ENCODE measurements at places on chromosomes 6 and 20.

- DNase-seq = peak; percentile 55
Observed at GRCh38 chr20:22312744-22313346, 271.5 kb downstream of the FOXA2 start.

DNA sequence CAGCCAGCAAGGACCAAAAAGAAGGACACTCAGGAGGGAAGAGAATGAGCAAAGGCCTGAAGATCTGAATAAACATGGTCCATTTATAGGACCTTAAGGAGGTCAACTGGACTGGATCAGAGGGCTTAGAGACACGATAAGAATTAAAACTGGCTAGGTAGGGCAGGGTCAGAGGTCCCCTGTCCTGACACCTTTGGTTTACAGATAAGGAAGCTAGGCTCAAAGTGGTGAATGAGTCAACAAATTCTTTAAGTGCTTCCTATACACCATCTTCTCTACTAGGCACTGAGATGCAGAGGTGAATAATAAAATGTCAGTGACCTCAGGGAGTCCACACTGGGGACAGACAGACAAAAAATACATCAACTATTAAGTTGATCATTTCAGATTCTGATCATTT, 70.3 kb downstream of the HIVEP2 start:
- DNase-seq = no peak

- no peak for DNase-seq
Observed at GRCh38 chr20:59221707-59222252, 58.2 kb downstream of the ZNF831 start.

- no peak for DNase-seq
Observed at GRCh38 chr6:105210932-105211531, 31.2 kb upstream of the POPDC3 start.

DNA sequence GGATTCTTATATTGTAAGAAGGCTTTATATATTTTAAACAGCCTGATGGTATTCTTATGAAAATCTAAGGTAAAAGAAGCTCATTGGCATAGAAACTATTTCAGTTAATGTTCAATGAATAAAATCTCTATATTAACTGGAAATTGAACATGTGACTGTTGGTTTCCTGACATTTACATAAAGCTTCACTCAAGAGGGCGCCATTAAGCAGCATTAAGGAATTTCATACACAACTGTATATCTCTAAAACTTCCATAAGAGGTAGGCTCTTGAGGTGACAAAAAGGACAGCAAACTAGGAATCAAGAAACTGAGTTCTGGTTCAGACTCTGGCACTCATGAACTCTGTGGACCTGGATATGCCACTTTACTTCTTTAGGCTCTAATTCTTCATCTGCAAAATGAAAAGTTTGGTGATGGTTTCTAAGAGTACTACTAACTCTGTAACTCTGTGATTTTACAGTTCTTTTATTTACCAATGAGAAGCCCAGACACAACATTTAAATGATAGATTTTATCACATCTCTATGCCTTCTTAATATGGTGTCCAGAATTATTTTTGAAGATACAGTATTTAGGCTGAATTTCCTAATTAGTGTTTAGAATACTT, 147.5 kb downstream of the FLRT3 start:
- DNase-seq = no peak

DNA sequence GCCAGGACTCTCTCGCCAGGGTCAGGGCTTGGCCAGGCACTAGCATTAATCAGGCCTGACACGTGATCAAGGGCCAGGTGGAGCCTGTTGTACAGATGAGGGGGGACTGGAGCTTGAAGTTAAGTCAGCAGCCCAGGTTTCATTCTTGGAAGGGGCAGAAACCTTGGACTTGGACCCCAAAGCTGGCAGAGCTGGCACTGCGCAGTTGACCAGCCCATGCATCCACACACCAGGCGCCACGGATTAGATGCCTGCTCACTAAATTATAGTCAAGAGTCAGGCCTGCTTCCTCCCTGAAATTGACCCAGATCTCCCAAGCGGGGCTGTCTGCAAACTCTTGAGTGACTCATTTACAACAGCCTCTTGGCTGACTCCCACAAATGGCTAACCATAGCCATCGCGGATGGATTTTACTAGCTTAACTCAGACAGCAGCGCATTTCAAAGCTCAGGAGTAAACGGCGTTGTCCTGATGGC, 4.1 kb upstream of the TAF4 start:
- DNase-seq = no peak

- no peak for DNase-seq
Observed at GRCh38 chr20:33788351-33789049, 22.6 kb upstream of the CHMP4B start.

- DNase-seq = no peak
Observed at GRCh38 chr6:17318435-17319165, 37.4 kb downstream of the RBM24 start.

GRCh38 chr6:31559958-31560696, 12.0 kb upstream of the LTA start:
- peak; percentile 63 for DNase-seq

DNA sequence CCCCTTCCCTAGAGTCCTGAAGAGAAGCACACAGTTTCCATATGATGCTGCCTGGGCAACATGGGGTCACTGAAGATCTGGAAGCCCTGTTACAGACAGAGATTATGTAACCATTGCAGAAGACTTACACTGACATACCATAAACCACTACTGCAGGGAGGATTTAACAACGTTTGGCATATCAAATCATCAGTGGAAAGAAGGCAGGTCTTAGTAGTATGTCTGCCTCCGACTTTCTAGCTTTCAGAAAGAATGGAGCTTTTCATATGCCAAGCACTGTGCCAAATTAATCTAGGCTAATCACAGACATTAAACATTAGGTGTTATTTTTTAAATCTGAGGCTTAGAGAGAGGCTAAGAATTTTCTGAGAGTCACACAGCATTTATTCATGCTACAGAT, 144.3 kb downstream of the ADGRB3 start:
- peak; percentile 35 for DNase-seq

DNA sequence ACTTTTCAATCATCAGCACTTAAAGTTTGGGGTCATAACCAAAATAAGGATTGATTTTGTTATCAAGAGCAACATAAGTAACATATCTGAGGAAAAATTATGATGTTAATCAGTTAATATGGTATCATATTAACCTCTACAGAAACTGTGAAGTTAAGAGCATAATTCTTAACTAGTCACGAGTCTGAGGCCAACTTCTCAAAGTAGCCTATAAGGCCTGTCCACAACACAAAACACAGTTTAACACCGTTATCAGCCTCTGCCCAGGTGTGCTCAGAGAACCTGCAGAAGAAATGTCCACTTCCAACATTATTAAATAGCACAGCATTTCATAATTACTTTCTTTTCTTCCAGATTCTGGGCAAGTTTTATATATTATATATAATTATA, 1.1 kb downstream of the STX7 start:
- DNase-seq = no peak

- DNase-seq = no peak
Observed at GRCh38 chr20:41783423-41784208, 165.4 kb upstream of the CHD6 start.

DNA sequence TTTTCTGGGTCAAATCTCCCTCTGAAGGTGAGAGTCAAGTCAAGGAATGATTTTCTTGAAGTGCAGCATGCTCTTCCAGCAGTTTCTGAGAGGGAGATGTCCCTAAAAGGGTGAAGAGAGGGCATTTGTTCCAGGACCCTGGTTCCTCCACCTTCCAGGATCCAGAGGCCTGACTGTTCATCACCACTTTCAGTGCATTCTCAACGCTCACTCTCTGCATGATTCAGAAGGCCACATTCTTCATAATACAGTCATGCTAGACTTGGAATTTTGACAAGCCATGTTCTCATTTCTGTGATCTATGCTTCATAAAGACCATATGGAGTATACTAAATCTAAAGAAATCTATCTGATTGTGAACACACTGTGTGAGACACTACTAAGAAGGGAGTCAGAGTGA, 85.1 kb downstream of the PDE7B start:
- no peak for DNase-seq

DNA sequence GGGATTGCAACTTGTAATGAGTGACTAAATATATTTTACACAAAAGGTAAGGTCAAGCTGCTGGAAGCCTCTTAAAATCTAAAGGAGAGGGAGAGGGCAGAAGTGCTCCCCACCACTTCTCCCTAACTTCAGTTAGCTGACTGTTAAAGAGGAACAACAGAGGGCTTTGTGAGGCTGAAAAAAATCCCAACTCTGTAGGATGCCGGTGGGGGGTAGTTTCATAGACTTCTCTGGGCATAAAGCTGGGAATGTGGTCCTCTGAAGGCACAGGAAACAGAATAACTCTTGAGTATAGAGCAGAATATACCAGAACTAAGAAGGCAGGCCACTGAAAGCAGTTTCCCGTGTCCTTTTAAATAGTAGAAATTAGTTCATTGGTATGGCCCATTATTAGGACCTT, 71.6 kb downstream of the KIF6 start:
- peak; percentile 36 for DNase-seq

DNA sequence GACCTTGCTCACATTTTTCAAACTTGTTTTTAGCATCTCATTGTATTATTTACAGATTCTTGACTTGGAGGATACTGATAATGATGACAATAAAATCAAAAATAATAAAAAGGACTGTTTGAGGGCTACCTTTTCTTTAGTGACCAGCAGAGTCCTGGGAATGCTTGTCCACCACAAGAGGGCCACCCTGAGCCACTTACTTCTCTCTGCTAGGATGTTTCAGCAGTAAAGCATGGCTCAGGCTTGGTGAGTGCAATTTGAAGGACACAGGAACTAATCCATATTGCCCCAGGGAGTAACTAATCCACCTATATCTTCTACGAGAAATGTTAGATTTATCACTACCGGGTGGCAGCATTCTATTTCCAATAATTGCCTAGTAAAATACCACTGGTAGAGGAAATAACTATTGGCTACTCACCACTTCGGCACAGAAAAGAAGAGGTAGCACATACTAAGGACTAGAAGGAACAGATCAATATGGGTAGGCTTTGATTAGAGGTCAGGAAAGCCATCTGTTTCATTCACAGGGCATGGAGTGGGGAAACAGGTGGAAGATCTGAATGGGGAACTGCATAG, 5.8 kb upstream of the KIAA0408 start:
- peak; percentile 87 for DNase-seq

DNA sequence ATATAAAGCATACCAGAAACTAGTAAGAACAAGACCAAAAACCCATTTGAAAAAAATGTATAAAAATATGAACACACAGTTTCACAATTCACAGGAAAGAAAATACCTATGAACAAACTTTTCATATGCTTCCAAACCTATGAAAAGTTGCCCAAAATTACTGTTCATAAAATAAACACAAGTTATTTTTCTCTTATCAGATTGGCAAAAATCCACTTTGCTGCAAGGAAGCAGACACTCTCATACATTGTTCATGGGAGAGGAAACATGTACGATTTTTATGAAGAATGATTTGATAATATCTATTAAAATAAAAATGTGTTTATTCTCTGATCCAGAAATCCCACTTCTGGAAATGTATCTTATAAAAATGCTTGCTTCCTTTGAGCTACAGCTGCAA, 40.0 kb upstream of the OCSTAMP start:
- DNase-seq = no peak

DNA sequence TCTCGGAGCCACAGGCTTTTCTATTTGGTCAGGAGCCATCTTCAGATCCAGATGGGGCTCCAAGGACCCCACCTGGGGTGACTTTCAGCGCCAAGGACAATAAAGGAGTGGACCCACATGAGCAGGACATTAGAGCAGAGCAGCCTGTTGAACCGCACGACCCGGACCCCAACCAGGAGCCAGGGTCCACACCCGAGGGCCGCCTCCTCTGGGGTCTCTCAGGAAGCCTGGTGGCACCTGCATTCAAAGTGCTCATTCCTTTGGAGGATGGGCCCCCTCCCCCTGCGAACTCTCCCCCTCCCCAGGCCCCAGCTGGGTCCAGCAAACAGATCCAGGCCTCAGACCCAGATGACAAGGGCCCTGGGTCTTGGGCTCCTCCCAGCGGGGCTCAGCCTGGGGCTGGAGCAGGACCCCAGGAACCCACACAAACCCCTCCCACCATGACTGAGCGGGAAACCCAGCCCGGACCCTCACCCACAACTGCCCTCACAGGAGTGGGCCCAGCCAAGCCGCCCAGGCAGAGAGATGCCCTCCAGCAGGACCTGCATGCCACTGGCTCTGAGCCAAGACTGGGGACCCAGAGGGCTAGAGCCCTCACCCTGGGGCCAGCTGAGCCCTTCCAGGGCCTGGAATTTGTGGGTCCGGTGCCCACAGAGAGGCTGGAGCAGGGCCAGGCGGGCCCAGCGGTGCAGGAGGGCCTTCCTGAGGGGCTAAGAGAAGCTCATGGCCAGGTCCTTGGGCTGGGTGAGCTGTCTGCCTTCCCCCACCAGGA, 23.9 kb downstream of the RAB44 start:
- no peak for DNase-seq

DNA sequence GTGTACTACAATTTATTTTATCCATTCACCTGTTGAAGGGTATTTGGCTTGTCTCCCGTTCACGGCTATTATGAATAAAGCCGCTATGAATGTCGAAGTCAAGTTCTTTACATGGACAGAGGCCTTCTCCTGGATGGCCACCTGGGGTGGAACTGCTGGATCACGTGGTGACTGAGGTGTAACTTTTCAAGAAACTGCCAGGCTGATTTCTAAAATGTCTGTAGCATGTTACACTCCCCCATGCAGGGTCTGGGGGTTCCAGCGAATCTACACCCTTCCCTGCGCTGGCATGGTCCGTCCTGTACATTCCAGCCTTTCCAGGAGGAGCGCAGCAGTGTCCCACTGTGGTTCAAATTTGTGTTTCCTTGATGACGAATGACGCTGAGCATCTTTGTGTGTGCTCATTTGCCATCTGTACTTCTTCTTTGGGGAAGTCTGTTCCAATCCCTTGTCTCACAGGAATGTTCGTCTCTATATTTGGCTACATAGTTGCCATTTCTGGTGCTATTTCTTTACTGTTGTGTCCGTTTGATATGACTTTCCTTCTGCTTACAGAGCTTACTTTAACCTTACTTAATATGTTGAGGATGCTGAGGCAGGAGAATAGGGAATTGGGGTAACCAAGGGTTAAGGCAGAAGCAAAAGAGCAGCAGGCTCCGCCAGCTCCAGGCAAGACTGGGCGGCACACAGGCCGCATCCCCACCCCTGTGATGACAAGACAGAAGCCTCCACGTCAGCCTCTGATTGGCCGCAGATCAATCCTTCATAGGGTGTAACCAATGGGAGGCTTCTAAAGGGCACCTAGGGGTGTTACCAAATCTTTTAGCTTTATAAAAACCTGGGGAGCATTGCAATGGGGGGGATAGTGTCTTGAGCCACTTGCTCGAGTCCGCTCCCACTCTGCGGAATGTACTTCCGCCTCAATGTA, 106.6 kb downstream of the TAF4 start:
- peak; percentile 36 for DNase-seq

GRCh38 chr6:116159782-116160524, 34.0 kb upstream of the COL10A1 start:
- DNase-seq = no peak

- no peak for DNase-seq
Observed at GRCh38 chr6:166278579-166279392, 29.4 kb downstream of the PRR18 start.

DNA sequence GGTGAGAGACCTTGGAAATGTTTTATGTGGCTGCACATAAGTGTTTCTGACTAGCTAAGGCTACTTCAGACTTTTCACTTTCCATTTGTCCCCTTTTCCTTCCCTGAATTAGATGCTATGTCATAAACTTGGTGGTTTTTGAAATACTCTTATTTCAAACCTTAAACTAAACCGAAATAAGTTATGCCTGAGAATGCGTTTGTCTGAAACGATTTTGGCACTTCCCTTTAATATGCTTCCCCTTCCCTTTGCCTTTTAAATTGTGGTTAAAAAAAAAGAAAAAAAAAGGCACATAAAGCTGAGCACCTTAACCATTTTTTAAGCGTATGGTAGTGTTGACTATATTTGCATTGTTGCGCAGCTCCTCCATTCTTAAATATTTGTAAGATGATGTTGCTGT, 14.3 kb downstream of the ZNF451 start:
- DNase-seq = no peak

Data from Ammon's horn (tissue), 1 donor.